ENCODE measurements at places on chromosomes 5 and 9.

DNA sequence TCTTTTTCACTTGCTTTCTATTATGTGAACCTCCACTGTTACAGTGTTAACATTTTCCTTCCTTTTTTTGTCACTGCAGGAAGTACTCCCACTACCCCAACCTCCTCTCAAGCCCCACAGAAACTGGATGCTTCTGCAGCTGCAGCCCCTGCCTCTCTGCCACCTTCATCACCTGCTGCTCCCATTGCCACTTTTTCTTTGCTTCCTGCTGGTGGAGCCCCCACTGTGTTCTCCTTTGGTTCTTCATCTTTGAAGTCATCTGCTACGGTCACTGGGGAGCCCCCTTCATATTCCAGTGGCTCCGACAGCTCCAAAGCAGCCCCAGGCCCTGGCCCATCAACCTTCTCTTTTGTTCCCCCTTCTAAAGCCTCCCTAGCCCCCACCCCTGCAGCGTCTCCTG, 18.8 kb downstream of the NUP214 start:
- no peak for DNase-seq

GRCh38 chr9:94630833-94631232, 8.5 kb downstream of the FBP1 start:
- no peak for DNase-seq

DNA sequence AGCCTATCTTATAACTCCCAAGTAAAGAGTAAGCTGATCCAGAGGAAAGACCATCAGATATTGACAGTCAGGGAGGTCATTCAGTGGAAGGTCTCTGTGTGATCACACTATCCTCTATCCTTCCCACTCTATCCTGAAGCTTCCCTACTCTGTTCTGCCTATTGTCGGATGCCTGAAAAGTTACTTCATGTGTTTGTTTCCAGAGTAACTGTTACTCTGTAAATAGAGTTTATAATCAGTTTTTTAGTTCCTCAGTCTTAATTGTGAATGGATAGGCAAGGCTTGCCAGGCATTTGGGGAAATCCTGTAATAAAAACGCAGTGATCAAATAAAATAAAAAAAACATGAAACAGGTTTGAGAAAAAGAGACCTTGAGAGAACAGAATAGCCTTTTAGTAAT, 79.8 kb downstream of the XRCC4 start:
- no peak for DNase-seq

DNA sequence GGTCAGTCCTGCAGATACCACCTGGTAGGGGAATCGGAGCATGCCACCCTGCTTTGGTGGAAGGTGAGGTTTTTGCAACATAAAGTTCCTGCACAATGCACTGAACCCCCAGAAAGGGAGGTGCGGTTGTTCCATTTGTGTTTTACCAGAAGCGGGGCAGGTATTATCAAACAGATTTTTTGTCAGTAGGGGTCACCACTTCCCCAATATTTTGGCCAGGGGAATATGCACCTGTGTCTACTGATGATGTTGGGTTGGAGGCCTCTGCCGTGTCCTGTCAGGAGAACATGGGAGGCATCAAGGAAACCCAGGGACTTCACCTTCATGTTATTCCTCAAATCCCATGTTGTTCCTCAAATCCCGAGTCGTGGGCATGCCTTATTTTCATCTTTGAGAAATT, 438.7 kb downstream of the NTRK2 start:
- no peak for DNase-seq

- no peak for DNase-seq
Measured at GRCh38 chr9:132312426-132312825, 42.4 kb downstream of the SETX start.

DNA sequence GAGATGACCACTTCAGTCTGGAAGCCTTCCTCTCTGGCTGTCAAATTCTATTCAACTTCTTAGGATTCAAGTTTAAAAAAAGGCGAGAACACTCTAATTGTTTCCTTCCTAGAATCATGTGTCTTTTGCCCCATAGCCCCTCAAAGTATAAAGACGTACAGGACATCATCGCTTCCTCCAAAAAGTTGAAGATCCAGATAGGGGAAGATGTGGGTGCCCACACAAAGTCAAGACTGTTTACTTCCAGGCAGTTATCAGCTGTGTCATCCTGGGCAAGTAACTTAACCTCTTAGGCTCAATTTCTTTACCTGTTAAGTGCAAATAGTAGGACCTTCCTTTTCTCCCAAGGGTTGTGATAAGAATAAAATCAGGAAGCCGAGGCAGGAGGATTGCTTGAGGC, 40.1 kb downstream of the PPARGC1B start:
- DNase-seq = no peak

- DNase-seq = peak; percentile 92
Measured at GRCh38 chr9:124411514-124412227, 3.6 kb downstream of the PSMB7 start.

DNA sequence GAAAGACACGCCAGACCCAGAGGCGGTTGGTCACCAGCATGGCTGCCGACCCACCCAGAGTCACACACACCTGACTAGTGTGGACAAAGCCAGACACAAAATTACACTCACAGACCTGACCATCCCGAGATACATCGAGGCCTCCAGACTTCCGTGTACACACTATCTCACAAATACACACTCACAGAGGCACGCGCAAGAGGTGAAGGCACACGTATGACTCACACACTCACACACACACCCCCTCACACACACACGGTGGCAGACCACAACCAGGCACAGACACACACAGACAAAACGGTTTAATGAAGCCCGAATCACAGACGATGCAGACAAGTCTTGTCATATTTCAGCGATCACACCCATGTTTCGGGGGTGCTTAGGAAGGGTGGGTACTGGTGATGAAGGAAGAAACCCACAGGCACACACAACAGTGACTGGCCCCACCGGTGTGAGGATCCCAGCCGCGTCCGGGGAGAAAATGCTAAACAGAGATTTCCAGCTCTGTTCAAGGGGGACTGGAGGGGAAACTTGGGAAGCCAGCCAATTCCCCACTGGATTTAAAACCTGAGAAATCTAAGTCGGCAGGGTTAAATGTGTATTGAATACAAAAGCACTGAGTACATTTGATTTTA, 51.3 kb downstream of the CRB2 start:
- DNase-seq = peak; percentile 33

GRCh38 chr5:140546851-140547507, 483 bp upstream of the EIF4EBP3 start:
- no peak for DNase-seq
